Hypothalamus (tissue), 51 donors: ENCODE measurements at places on chromosomes 7 and 10.

DNA sequence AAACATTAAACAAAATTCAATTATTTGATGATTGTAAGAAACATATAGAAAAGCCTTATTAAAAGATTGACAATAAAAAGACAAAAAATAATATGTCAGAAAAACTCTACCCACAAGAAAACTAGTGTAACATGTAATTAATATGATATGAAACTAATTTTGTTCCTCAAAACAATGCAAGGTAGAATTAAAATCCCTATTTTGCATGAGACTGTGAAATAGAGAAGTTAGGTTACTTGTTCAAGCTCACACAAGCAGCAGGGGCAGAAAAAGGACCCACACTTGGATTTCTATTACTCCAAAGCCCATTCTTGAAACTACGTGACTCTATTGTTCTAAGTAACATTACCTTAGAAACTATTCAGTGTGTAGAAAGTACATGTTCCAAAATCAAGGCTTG lies 96.4 kb downstream of the KCNMA1 start:
- no peak for DNase-seq

GRCh38 chr7:132574223-132574622 lies 2.0 kb downstream of the PLXNA4 start:
- no peak for DNase-seq

DNA sequence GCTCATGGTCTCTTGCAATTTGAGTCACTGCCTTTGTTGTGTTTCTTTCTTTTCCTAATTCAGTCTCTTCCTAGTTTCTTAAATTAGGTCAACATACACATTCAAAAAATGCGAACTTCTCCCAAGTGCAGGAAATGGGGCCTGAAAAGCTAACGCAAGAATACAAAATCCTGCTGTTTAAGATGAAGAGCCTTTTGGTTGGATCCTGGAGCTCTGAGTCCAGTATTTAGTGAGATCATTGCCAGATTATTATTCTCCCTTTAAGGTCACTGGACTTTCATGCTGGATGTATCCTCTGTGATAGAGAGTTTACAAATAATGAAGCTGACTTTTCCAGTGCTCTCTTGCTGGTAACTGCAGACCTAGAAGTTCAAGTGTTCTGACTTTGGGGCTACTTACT lies 401.9 kb upstream of the MKI67 start:
- DNase-seq = no peak

DNA sequence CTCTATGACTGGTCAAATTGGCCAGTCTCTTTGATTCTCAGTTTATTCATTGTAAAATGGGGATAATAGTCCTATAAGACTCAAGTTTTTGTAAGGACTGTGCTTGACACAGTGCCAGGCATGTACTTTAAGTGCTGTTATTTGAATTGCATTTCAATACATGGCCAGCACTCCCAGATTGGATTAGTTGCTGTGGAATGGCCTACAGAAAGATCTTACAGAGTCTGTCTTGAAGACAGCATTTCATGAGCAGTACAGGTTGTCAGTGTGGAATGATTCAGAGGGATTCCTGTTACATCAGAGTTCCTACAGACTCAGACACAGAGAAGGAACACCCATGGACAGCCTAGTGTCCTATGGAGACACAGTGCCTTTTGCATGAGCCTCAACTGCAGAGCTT lies 238.1 kb upstream of the BMPER start:
- DNase-seq = no peak

DNA sequence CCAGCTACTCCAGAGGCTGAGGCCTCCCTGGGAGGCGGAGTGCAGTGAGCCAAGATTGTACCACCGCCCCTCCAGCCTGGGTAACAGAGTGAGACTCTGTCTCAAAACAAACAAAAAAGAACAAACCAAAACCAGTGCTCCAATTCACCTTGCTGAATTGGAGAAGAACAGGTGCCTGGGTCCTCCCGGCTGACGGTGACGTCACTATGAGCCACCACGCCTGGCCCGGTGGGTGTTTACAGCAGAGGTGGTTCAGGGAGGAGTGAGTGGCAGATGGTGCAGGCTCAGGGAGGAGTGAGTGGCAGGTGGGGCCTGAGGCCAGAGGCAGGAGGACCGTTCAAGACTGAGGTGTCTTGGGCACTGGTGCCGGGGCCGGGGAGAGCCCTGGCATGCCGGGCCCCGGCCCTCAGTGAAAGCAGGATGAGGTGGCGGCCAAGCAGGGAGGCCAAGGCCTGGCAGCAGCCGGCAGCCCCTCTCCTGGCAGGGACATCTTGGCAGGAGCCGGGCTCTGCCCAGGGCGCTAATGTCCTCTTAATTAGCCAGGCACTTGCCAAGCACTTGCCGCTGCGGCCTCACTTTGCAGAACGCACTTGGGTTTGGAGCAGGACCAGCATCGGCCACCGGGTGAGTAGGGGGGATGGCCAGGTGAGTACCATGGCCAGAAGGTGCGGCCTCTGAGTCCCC lies 162.8 kb upstream of the TNRC18 start:
- no peak for DNase-seq

DNA sequence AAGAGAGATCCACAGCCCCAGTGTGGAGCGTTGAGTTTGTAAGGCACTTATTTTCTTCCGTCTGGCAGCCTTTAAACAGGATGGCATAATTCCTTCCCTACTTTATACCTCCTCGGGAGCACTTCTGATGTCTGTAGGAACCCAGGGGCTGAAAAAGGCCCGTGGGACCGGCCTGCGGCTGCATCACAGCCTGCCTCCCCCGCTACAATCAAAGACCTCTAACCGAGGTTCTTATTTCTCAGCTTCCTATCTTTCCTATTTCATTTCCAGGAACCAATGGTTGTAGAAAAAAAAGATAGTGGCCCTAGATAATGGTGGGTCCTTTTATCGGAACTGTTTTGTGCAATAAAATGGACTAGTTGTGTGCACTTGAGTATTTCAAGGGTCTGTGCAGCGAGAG lies 4.1 kb upstream of the CTBP2 start:
- DNase-seq = no peak

DNA sequence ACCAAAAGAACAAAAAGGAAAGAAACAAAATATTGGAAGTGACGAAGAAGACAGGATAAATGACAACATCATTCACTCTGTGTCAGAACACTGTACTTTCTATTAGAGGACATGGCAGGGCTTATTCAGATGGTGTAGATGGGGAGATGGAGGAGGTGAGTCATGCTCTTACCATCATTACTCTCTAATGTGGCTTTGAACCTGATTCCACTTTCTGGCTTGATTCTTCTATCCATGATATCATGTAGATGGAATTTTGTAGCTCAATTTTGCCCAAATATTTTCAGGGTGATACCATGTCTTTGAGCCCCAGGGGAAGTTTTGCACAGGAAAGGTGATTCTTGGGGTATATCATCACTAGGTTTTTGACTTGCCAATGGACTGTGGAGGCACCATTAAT lies 91.7 kb downstream of the CFAP58 start:
- no peak for DNase-seq

DNA sequence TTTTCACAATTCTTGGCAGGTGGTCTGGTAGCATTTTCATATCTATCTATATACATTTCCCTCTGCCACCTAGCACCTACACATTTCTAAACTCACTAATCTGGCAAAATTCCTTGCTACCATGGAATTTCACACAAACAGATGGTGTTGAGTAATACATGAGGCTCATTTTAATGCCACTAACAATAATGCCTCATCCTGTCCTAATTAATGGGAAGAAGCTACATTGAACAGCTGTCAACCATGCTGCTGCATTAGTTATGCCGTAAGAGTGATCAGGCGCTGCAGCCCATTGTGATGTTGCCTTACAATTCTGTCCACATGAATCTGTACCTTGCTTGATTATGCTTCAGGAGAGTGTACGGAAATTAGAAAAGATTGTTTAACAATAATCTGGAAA lies 23.2 kb downstream of the COL1A2 start:
- DNase-seq = no peak

- DNase-seq = no peak
Measured at GRCh38 chr7:151179287-151179860, 7.7 kb downstream of the ASB10 start.

- no peak for DNase-seq
Measured at GRCh38 chr7:47518827-47519226, 63.1 kb downstream of the TNS3 start.

- DNase-seq = no peak
Measured at GRCh38 chr10:31070691-31071090, 39.0 kb upstream of the ZNF438 start.

GRCh38 chr10:114384181-114384580 lies 20.1 kb downstream of the AFAP1L2 start:
- DNase-seq = peak; percentile 28

DNA sequence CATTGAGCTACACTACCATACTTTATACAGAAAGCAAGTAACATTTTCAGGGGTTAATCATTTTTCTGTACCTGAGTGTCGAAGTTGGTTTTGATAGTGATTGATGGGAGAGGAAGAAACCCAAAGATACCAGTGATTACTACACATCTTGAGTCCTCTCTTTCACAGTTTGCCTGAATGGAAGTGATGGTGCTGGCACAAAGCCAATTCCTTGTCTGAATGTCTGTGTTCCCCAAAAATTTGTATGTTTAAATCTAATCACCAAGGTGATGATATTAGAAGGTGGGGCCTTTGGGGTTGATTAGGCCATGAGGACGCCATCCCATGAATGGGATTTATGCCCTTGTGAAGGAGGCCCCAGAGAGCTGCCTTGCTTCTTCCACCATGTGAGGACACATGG lies 696.9 kb upstream of the ANKRD30A start:
- no peak for DNase-seq

DNA sequence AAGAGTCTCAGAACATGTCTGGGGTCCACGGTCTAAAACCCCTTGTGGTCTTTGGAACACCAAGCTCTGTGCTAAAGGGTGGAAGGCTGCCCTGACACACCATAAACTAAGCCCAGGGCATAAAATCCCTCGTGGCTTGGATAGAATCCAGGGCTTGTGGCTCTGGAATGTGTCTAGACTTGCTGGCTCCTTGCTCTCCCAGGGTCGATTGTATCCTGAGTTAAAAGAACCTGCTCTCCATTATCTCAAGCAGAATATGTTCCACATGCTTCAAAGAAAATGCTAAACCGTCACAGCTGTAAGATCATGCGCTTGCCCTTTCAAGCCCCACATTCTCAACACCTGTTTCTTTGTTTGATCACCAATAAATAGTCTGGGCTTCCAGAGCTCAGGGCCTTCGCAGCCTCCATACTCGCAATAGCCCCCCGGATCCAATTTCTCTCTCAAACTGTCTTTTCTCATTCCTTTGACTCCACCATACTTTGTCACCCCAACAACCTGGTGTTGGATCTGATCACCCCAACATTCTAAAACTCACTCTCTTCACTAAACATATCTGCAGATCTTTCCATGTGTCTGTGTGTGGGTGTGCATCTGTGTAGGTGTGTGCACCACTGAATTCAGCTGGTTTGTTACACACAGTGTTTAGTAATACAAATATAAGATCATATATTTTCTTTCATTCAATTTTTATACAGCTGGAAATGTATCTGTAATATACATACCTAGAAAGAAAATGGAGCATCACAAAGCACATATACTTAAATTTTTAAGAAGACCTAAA lies 238.5 kb downstream of the ZMYND11 start:
- DNase-seq = no peak

DNA sequence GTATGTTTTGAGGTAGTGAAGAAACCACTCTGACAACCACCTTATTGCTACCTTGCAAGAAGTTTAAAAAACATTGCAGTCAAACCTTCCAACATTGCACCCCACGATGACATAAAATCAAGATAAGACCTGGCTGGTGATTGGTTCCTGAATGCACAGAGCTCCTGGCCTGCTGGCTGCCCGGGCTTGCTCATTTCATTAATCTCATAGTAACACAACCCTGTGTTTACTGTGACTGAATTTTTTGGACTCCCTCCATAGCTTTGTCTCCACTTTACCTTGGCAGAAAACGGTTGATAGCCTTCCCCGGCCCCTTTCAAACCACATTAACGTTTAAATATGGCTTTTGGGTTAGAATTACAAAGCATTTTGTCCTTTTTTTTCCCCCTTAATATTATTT lies 27.5 kb downstream of the VWA2 start:
- DNase-seq = no peak

DNA sequence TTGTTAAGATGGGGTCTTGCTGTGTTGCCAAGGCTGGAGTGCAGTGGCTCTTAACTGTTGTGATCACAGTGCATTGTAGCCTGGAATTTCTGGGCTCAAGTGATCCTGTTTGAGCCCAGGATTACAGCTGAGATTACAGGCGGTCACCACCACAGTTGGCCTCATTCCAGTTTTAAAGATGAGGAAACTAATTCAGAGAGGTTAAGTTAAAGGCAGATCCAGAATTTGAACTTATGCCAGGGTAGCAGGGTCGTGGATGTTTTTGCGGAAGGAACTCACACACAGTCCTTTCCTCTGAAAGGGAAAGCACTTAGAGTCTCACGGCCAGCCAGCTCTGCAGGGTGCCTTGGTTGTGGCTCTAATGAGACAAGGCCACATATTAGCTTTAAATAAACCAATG lies 84.7 kb downstream of the MMRN2 start:
- DNase-seq = no peak

- no peak for DNase-seq
Measured at GRCh38 chr7:84138411-84138810, 56.2 kb downstream of the SEMA3A start.

DNA sequence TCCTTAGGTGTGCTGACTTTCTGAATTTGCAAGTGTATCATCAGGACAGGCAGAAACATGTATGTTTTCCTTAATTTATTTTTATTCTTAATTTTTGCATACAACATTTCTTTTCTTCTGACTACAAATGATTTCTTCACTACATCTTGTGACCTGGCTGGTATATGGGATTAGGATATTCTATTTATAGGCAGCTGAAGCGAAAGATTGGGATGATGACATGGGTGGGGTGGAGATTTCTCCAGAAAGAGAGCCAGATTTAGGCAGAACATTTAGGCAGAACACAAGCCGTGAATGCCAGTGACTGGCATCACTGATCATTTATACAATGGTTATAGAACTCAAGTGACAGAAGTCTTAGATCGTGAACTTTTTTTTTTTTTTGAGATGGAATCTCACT lies 256.7 kb downstream of the KLF6 start:
- no peak for DNase-seq

GRCh38 chr7:18081617-18082016 lies 54.0 kb upstream of the PRPS1L1 start:
- no peak for DNase-seq
